A172 (cell line): ENCODE measurements at places on chromosomes 16 and 17. TPM values are rescaled to one million over a fixed set of nuclear protein-coding genes. Genes with fewer than 3 reads are reported as not detected.

GRCh38 chr17:10589553-10590145, 40.2 kb upstream of the MYH2 start:
- DNase-seq = no peak

Gene PKD1
- total RNA-seq = 46.4 and 71.1 TPM in 2 replicates

Gene PIPOX
- 1.1 and 1.7 TPM in 2 replicates for total RNA-seq

Gene HEATR9
- total RNA-seq = not detected in 2 replicates

GRCh38 chr17:65057531-65058090, 1.1 kb upstream of the GNA13 start:
- no peak for DNase-seq

GRCh38 chr17:67478401-67479041, 101.4 kb downstream of the PITPNC1 start:
- DNase-seq = no peak

DNA sequence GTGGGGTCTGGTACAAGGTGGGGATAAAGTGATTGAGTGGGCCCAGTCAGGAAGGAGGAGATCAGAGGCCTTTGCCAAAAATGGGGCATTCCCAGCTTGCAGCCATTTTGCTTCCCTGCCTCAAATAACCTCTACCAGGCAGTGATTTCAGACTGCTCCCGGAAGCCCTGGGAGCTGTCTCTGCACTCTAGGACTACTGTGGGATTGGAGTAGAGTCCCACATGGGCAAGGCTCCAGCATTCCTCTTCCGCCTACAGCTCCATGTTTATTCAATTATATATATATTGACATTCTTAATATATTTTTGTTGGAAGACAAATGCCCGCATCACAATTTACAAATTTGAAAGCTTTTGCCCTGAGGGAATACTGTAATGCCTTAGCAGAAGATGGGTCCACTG, 13.5 kb downstream of the SUPT6H start:
- DNase-seq = no peak
